ENCODE measurements at places on chromosomes 1 and 21.

- DNase-seq: no peak
Measured at GRCh38 chr21:36089946-36090345, 20.1 kb downstream of the CBR1 start.

- no peak for DNase-seq
Measured at GRCh38 chr1:168167806-168168205, 11.0 kb upstream of the TIPRL start.

DNA sequence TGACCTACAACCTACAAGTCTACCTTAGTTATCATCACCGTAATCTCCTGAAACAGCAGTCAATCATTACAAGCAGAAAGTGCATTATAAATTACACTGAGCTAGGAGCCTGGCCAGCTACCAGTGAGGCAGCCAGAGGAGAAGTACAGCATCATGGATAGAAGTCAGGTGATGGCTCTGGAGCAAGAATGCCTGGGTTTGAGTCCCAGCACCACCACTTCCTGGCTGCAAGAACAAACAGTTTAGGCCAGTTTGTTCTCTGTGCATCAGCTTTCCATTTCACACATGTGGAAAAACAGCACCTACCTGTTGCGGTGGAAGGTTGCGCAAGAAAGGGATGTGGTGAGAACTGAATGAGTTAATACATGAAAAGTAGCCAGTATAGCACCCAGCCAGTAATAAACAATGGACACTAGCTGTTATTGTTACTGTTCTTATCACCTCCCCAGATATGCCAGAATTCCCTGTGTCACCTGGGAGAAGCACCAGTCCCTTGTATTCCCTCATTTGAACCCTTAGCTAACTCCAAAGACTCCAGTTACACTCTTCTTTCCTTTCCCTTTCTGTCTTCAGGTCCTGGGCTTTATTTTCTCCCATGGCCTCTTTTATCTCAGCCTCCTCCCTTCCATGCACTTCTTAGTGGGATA, 9.0 kb downstream of the CREG1 start:
- no peak for DNase-seq

DNA sequence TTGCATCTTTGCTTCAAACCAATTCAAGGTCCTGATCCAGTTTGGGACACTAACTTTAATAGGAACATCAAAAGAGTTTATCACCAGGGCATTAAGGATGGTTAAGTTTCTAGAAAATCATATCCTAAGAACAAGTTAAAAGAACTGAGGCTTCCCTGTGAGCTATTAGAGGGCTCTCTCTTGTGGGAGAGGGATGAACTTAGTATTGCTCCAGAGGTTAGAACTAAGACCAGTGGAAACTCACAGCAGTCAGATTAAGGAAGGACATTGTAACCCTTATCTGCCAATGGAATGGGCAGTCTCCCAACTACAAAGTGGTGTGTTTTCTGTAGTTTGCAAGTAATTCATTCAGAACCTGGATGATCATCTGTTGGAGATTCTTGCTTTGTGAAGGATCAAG, 36.8 kb downstream of the UBE2U start:
- DNase-seq: no peak

DNA sequence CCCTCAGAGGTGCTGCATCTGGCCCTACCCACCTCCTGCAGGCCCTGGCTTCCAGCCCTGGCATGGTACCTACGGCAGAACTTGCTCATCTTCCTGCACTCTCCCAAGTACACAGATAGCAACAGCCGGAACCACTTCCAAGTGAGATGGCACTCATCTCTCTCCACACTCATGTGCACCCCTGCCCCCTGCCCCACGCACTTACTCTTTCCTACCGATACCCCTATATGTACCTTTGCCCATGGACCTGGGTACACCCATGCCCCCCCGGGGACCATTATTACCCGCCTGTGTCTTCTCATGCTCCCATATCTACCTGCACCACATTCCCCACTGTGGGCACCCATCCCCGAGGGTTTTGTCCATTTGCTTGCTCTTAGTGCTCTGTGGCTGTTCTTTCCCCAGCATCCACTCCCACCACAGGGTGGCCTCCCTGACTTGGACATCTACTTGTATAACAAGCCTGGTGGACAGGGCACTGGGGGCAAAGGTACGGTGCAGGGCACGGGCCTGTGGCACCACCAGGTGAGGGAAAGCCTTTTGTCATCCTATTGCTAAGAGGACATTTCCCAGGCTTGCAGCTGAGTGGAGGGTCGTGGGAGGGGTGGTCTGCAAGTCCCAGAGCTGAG, 14.7 kb downstream of the HYI start:
- DNase-seq: no peak

- no peak for DNase-seq
Measured at GRCh38 chr1:93620172-93620840, 61.3 kb downstream of the BCAR3 start.

DNA sequence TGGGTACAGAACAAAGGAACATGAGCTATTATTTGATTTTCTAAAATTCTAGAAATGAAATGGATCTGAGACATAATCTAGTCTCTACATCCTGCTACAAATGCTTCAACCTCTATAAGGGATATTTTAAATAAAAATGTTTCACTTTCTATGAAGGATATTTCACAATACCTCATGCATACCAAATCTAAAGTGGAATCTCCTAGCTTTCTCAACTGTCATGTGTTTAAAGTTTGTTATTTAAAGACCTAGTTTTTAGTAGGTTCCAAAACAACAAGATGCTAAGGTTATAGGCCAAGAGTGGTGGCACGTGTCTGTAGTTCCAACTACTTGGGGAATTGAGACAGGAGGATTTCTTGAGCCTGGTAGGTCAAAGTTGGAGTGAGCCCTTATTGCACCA, 47.6 kb downstream of the KDM5B start:
- DNase-seq: no peak

DNA sequence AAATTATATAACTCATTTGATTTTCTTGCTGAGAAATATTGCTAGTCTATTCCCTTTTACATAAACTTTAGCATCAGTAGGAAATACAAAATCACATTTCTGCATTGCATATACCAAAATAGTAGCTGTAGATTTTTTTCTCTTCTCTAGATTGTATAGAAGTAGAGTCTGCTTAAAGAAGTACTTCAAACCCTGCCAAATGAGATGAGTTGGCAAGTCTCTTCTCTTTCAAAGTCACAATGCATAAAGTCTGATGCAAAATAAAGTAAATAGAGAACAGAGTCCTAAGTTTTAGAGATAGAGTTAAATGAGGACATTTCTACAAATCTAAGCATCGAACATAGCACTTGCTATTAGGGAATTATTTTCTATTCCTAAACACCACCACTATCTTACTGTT, 6.4 kb downstream of the PLPPR4 start:
- no peak for DNase-seq

DNA sequence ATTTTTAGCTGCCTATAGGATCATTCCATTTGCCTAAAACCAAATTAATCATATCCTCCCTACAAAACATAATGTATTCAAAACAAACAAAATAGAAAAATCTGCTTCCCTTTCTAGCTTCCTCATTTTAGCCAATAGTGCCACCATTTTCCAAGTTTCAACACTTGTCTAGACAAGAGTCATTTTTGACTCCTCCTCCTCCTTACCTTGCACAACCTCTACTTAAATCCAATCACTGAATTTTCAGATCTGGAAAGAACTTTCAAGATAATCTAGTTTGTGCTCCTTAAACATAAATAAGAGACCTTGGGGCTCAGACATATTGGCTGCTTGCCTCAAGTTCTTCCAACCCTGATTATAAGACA, 7.4 kb downstream of the STX6 start:
- no peak for DNase-seq

- no peak for DNase-seq
Measured at GRCh38 chr1:45325851-45326506, 716 bp upstream of the HPDL start.

DNA sequence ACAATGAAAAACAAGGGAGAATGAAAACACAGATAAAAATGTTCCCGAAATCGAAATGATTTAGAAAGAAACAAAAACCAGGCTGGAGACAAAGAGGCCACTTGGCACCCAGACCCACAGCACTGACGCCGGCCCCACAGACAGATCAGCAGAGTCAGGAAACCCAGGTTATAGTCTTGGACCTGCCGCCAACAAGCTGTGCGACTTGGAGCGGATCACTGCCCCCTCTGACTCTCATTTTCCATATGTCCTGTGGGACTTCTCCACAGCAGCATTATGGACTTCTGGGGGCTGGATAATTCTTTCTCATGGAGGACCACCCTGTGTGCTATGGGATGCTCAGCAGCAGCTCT, 72.4 kb downstream of the MATN1 start:
- no peak for DNase-seq

DNA sequence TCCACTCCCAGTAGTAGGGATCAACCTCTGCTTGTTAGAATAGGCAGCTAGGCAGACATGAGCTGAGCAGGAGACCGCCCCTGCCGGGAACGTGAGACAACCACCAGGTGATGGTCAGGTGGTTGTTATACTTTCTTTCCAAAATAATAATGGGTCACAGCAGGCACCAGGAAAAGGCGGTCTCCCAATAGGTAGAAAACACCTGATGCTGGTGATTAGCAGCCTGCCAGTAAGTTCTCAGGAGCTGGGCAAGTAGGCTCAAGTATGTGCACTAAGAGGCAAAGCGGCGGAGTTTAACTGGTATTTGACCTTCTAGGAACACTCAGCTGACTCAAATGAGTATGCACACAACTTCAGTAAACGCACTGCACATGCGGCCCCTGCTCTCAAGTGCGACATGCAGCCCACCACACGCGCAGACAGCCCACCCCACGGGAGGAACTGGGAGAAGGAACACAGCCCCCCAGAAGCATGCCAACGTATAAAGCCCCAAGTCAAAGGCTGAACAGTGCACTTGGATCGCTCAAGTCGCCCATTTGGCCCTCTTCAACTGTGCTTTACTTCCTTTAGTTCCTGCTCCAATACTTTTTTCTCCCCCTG, 80.0 kb downstream of the DESI2 start:
- DNase-seq: no peak

- no peak for DNase-seq
Measured at GRCh38 chr21:35034203-35034926, 14.7 kb downstream of the RUNX1 start.

- no peak for DNase-seq
Measured at GRCh38 chr1:25797939-25798338, 2.1 kb upstream of the SELENON start.

DNA sequence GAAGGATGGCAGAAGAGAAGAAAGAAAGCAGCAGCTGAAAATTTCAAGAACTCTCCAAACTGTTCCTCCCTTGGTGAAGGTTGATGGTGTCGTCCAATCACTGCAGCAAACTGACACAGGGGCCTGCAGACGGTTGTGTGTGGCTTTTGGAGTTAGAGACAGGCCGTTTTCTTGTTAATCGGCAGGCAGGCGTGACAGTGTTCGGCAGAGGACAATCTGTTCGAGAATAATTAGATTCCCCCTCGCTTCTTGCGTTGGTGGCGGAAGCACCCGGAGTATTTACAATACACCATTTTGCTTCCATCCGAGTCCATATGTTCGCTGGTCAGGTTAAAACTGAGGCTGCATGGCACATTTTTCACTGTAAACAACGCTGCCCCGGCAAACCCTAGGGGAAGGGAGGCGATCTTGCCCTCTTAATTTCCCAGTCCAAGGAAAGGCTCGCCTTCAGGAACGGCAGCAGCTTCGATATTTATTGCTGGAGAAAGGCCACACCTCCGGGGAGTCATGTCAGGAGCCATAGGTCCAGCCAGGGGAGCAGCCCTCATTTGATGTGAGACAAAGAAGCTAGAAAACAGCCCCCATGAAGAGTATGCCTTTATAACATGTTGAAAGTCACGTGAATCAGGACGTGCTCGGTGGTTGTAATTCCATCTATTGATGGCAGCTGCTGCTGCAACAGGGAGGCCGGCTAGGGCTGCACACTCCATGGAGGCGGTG, 360.1 kb downstream of the SMYD3 start:
- DNase-seq: no peak

DNA sequence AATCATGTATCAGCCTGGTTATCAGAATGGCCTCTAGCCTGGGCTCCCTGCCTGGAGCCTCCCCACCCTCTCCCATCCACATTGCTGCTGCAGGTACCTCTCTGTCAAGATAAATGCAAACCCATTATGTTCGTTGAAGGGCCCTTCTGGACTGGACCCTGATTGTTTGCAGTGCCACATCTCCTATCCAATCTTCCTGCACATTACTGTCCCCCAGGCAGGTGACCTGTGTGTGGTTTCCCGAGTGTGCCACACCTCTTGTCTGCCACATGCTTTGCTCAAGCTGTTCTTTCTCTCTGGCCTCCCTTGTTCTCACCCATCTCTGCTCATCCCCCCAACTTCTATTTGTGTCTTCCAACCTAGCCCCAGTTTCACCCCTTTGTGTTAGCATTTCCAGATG, 32.4 kb downstream of the IER5 start:
- no peak for DNase-seq

DNA sequence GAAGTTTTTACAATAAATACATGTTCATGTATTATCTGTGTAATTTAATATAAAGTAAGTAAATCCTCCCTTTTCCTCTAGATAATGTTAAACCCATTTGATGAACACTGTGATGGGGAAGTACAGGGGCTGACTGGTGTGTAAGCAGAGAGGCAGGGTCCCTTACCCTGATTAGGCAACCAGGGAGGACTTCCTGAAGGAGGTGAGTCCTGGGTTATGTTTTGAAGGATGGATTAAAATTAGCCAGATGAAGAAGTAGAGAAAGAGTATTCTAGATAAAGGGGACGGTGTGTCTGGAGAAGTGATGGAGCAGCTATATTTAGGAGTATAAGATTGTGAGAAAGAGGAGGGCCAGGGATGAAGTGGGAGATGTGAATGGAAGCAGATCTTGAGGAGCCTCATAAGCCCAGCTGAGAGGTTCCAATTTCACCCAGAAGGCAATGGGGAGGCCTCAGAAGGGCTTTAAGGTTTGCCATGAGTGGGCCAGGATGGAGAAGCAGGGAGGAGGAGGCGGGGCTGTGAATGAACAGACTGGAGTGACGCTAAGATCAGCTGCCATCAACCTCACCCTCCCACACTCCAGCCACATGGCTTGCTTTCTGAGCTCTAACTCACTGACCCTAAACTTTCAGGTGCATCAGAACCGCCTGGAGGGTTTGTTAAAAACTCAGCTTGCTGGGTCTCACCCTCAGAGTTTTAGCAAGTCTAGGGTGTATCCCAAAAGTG, 30.9 kb upstream of the ID3 start:
- no peak for DNase-seq

Data from GM12864 (cell line).